ENCODE measurements at places on chromosomes 2 and 18. TPM values are rescaled to one million over a fixed set of nuclear protein-coding genes. Genes with fewer than 3 reads are reported as not detected.

The PPM1B gene
- total RNA-seq: 62.5 TPM

The DUSP2 gene
- 1.7 TPM for total RNA-seq

The POTEF gene
- total RNA-seq: not detected

The GCKR gene
- not detected for total RNA-seq

The EFR3B gene
- total RNA-seq: 0.98 TPM

The OR6B2 gene
- total RNA-seq: not detected

The TRABD2A gene
- 89.8 TPM for total RNA-seq

The MRO gene
- not detected for total RNA-seq

DNA sequence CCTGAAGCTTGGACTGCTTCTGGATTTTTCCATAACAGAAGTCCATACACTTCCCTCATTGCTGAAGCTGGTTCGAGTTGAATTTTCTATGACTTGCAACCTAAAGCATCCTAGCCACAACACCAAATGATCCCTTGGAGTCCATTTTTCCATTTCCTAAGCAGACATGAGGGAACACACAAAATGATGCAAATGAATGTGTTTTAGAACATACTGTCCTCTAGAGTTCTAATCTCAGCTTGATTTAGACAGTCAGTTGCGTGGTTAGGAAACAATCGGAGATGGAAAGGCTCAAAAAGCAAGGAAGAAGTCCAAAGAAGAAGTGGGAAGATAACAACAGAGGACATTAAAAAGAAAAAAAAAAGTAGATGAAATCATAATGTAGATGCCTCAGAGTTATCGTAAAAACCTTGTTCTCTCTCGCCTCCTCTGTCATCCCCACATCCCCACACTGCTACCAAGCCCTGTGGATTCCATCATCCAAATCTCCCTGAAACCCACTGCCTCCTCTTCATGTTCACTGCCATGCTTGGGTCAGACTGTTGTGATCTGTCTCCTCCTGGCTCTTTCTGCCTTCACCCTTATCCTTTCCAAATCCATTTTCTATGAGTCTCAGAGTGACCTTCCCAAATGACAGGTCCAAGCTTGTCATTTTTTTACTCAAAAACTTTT, 58.4 kb downstream of the TMEM247 start:
- DNase-seq: no peak

DNA sequence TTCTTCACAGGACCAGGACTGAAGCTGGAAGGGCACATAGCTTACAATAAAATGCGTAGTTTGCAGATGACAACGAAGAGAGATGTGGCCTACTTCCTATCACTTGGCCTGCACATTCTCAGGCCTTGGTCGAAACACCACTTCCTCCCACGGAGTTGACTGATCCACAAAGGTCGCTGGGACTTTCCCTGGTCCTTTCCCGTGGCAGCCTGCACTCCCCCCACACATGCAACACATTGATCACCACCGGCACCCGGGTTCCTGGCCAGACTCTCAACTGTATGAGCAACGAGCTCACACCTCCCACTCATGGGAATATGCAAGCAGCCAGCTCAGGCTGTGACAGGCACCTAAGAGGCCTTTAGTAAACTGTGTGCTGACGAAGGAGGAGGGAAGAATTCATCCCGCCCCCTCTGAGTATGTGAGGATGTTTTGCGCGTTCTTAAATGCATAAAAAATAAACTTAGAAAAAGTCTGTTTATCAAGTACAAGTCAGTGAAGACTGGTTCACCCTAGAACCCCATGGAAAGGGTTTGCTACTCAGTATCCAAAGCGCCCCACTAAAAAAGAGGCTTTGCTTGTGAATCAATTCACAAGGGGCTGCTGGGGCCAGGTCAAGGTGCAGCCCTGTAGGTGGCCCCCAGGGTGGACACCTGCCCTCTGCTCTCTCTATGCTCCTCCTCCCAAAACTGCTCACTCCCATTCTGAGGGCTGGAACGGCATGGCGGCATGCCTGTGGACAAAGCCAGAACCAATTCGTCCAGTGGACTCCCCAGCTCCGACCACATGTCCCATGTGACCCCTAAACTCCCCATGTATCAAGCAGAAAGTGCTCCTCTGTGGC, 154.3 kb downstream of the EIPR1 start:
- no peak for DNase-seq

DNA sequence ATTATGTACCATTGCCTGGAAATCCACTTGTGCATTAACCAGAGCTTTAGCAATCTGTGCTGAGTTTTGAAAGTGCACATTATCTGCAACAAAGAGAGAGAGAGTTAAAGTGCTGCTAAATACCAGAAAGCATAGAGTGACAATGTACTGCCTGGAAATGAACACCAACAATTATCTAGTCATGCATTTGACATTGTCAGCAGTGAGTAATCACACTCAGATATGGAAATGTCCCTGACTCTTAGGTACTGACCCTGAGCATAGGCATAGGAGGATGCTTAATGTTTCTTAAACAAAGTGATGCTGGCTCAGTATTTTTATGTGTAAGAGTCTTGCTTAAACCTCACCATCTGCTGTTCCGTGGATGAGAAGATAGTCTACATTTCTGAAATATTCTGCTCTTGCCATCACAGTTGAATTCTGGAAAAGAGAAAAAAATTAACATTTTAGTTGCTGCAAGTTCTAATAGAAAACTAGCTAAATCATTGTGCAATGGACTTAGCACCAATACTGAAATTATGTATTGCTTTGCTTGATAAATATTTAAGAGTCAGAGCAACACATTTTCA, 20.8 kb upstream of the GCG start:
- DNase-seq: no peak

DNA sequence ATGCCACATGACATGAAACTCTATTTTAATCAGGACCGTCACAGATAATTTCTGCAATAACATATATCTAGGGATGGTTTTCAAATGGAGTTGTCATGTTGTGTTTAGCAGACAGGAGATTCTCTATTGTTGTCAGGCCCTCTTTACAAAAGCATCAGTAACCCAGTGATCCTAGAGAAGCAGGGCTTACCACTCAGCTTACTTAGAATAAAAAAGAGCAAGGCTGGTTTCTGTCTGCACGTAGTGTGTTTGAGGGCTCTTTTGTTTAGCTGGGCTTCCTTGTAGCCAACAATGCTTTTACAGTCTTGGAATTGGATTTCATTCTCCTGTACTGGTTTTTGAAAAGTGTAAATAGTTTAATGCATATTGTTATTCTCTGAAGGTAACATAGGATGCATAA, 210.5 kb upstream of the NRP2 start:
- DNase-seq: no peak

- no peak for DNase-seq
Measured at GRCh38 chr2:33579227-33579626, 19.9 kb downstream of the FAM98A start.

GRCh38 chr2:45908316-45909170, 257.1 kb downstream of the PRKCE start:
- DNase-seq: no peak

DNA sequence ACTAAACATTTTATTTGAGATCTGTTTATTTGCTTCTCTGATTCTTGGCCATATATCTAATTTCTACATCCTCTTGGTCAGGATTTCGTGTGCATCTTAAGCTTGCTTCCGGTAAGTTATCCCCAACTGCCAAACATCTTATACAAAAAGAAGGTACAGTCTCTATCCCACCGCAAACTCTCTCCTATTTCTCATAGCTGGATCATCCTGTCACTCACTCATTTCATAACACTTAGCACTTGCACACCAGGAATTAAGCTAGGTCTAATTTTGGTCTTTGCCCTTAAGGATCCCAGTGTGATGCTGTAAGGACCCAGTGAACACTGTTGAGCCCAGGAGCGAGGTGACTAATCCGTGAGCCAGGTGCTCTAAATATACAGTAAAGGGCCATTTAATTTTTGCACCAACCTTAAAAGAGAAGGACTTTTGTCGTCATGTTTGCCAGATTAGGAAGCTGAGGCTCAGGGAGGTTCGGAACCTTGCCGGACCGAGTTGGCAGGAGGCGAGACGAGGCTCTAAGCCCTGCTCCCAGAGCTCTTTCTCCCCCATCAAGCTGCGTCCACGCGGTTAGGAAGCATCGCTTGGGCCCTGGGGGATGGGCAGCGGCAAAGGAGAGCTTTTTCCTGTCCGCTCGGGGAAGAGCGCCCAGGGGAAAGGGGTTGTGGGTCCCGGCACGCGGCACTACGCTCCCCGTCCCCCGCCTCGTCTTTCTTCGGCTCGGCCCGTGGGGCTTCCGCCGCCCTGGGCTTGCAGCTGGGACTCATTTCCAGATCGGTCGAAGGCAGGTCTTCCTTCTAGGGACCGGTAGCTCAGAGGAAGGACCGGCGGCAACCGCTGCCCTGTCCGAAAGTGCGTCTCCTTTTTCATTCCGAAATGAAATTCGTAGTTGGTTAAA, 4.1 kb upstream of the ITPRIPL1 start:
- peak; percentile 49 for DNase-seq

GRCh38 chr2:128307595-128307994, 11.1 kb downstream of the HS6ST1 start:
- peak; percentile 3 for DNase-seq

GRCh38 chr2:216450784-216451183, 38.5 kb downstream of the SMARCAL1 start:
- DNase-seq: no peak

- DNase-seq: no peak
Measured at GRCh38 chr18:10590412-10590811, 64.6 kb downstream of the NAPG start.

- no peak for DNase-seq
Measured at GRCh38 chr2:26854283-26854827, 6.4 kb downstream of the DPYSL5 start.

DNA sequence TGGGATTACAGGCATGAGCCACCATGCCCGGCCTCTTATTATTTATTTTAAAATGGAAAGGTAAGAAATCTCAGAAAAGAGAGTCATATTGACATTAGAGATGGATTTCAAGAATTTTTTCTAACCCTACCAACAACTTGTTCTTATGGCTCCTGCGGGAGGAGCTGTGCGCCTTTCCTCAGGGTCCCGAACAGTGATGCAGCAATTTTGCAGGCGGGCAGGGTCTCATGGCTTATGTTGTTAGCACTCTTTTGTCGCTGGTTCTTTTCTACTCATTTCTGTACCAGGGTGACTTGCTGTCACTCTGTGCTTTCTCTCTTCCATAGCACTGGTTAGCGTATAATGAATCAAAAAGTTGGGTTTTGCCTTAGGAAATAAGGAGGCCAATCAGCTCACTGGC, 148.8 kb upstream of the DLGAP1 start:
- DNase-seq: no peak

DNA sequence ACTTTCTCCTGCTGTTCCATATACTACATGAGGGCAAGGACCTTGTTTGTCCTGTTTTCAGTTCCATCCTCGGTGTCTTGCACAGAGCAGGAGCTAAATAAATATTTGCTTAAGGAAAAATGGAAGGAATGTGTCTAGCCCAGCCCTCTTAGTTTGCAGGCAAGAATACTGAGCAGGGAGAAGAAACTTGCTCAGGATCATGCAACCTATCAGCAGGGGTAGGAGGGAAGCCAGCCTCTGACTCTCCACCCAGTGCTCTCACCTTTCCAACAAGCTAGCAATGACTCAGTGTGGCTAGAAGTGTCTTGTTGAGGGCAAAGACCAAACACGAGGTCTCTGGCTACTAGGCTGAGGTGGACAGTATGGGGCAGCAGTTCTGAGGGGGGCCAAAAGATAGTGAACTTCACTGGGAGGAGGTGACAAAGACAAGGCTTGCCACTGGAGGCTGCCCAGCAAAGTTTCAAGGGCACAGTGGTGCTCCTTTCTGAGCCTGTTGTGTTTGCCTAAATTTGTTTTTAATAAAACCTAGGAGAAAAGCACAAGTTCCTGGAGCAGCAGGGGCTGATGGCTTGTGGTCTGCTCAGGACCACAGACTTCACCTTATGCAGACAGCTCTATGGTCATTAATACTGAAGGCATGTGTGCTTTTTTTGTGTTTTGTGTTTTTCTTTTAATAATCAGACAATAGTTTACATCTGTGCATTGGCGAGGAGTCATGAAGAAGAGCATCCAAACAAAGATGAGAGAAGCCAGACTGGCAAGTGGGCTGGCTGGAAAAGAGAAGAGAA, 49.1 kb upstream of the CTAGE1 start:
- DNase-seq: no peak

DNA sequence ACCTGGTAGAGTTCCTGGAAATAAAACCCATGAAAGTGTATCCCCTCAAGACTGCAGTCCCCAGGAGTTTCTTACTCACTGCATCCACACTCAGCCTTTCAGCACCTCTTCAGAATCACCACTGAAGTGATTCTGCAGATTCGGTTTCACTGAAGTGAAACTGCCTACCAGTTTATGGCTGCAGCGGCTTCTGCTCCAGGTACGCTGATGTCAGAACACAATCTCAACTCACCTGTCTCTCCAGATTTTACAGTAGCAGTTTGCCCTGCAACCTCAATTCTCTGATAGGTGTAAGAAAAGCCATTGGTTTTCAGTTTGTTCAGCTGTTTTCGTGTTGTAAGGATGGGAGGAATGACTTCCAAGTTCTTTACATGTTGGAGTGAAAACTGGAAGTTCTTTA, 124.8 kb downstream of the TSN start:
- no peak for DNase-seq

GRCh38 chr2:71070294-71071093, 2.0 kb downstream of the NAGK start:
- no peak for DNase-seq

DNA sequence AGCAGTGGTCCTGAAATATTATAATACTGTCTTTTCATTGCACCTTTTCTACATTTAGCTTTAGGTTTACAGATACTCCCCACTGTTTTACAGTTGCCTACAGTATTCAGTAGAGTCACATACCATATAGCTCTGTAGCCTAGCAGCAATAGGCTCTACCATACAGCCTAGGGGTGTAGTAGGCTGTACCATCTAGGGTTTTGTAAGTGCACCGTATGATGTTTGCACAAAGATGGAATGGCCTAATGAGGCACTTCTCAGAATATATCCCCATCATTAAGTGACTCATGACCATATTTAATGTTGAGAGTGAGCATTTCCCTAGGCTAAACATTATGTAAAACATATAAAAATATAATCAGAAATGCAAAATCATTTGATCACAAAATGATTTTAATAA, 511.3 kb upstream of the RAB12 start:
- DNase-seq: no peak

DNA sequence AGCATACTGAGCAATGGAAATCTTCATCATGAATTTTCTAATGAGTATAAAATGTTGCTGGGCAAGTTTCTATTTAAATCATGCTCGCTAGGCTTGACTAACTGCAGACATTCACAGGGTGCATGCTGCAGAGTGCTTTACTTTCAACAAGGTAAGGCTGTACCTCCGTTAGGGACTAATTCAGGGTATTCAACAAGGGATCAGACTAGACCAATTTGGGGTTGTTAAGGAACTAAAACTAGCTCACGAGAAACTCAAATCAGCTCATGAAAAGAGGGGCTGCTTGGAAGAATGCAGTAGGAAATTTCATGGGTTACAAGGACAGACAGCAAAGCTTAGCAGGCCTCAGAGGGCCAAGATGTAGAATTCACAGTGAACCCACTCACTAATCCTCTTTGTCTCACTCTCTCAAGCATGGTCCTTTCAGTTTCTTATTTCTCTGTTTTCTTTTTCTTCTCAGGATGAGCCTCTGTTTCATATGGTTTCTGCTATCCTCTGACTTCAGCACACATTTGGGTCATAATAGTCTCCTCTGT, 2.2 kb downstream of the MYO3B start:
- no peak for DNase-seq

GRCh38 chr2:201496785-201497184, 45.2 kb downstream of the STRADB start:
- no peak for DNase-seq

All from left colon (tissue), 2 donors.